ENCODE measurements at places on chromosomes 13 and 19.

DNA sequence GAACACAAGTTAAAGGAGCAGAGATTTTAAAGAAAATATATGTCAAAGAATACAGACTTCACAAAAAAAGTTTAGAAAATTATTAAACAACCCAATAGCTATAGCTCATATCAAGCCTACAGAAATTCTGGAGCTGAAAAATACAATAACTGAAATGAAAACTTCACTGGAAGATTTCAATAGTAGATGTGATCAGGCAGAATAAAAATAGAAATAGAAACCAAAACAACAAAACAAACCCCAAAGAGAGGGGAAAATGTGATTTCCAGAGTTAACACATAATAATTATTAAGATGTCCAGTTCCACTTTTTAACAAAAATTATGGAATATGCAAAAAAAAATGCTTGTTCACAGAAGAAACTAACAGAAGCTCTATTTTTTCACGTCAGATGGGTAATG is 23.6 kb downstream of the LRRC63 start:
- no peak for DNase-seq

DNA sequence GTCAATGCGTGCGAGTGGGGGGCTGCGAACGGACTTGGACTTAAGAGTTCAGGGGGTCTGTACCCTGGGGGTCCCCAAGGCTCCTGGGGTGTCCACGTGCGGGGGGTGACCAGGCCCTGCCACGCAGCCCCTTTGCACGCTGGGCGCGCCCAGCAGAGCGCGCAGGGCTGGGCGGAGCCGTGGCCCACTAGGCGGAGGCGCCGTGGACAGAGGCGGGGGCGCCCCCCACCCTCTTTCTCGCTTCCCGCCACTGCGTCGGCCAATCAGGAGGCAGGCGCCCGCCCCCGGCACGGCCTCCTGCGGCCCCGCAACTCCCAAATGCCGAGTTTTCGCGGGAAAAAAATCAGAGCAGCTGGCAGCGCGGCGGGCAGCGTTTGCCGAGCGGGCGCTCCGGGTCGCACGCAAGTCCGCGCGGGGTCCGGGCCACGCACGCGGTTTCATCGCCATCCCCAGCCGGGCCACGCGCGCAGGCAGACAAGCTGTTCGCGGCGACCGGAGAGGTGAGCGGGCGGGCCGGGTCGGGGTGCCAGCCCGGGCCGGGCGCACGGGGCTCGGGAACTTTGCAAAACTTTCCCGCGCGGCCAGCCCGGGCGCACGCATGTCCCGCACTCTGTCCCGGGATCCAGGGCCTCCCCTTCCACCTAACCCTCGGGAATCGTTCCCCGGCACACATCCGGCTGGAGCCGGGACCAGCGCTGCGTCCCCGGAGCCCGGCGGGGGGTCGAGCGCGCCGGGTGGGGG is at the start of gene UHRF1:
Gene UHRF1 (plus strand): TSS at position 346 of the 741 bp plus-strand sequence. CDS start 1,385 bp downstream, outside the sequence.
- peak; percentile 72 for DNase-seq

DNA sequence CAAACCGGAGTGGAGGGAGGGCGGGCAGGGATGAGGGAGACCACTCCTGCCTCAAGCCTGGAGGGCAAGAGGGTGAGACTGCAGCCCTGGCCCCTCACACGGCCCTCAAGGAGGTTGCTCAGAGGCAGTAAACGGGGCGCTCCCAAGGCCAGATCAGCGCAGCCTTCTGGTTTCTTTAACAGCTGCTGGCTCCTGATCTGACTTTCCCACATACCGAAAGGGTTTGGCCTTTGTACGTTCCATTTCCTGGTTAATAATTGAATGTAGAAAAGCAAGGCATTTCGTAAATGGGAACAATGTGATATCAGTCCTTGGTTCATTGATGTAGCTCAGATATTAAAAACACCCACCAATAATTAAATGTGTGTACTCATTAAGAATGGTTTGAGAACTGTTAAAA is 71.5 kb downstream of the GGACT start:
- DNase-seq = no peak

DNA sequence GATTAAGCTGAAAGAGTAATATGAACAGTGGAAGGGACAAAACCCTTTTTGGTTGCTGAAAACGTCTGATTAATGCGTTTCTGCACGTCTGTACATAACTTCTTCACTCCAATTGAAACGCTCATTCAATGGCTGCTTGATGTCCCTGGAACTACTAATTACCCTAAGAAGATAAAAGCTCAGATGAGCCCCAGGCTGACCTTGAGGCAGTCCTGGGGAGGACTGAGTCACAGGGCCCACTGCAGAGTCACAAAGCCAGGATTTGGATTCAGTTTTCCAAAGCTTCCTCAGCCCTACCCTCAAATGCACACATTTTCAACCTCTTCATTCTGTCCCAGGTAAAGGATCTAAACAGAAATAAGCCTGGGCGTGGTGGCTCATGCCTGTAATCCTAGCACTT is 75.0 kb upstream of the FLT1 start:
- no peak for DNase-seq

DNA sequence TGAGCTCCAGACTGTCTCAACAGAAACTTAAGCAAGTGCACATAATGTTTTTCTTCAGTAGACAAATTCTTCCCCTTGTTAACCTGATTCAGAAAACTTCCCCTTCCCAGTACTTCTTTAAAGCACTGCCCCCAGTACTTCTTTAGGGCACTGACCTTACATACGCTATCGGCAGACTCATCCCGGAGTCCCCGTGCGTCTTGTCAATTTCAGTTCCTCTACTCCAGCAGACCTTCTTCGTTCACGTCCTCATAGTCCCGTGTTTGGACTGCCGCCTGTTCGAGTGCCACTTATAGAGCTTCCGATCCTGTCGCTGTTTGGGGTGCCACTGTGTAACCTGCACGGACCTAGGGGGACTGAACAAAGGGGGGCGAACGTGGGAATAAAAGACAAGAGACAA is 29.0 kb downstream of the ZNF627 start:
- no peak for DNase-seq

- no peak for DNase-seq
Measured at GRCh38 chr13:109145631-109146030, 516.2 kb downstream of the MYO16 start.

DNA sequence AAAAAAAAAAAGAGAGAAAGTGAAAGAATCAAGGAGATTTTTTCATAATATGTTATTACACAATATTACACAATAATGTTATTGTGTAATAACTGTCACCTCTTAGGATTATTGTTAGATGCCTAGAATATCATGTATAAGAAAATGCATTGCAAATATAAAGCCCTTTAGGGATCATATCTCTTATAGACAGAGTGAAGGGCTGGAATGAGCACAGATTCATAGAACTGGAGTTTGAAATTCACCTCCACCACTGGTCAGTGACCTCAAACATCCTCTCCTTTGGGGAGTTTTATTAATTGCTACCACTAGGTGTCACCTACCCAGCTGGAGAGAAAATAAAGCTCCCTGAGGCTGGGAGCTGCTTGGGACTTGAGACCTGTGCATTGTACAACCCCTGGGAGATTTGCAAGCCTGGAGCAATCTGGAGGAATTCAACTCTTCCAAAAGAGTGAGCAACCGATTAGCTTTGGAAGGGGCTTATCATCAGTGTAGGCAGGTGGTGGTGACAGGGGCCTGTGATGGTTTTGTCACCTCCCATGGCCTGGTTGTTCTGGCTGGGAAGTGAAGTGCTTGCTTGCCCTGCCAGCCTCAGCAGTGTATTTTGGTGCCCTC is 30.3 kb upstream of the FRY start:
- DNase-seq = no peak

DNA sequence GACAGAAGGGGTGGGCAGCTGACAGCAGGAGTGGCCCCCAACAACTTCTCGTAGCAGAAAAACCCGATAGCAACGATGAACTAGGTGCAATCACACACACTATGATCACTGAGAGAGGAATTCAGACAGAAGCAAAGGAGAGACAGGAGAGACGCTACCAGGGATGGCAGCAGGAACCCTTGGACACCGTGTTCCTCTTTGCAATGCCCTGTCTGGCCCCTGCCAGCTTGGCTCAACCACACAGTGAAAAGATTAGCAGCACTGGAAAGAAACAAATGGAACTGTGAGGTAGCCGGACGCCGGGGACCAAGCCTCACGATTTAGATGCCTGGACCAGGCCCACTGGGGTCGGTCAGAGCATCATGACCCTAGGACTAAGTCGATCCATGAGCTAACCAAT is 23.6 kb downstream of the DCAF15 start:
- DNase-seq = no peak

DNA sequence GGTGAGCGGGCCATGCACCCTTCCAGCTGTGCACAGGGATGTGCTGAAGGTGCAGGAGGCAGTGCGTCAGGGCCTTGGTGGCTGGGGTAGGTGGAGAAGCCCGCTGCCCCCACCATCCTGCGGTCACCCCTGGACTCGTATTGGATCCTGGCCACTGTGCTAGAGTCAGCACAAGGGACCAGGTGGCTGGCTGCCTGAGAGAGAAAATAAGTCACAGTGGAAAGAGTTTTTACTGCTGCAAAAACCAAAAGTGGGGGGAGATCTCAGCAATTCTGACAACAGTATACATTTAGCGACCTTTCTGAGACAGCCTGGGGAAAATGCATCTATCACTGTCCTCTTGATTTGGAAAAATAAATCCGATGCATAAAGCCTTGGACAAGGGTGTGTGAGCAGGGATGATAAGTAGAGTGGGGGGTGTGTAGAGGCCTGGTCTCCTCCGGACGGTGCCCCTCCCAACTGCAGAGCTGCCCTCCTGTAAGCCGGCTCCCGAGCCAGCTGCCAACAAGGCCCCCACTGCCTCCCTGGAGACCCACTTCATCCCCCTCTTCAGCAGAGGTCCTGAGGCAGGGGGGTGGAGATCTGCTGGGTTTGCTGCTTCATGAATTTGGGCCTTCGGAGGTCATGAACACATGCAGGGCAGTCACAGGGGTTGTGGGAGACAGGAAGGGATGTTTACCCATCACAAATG is 84.2 kb downstream of the SLC7A1 start:
- DNase-seq = no peak

- DNase-seq = no peak
Measured at GRCh38 chr13:75145927-75146326, 336.0 kb downstream of the TBC1D4 start.

DNA sequence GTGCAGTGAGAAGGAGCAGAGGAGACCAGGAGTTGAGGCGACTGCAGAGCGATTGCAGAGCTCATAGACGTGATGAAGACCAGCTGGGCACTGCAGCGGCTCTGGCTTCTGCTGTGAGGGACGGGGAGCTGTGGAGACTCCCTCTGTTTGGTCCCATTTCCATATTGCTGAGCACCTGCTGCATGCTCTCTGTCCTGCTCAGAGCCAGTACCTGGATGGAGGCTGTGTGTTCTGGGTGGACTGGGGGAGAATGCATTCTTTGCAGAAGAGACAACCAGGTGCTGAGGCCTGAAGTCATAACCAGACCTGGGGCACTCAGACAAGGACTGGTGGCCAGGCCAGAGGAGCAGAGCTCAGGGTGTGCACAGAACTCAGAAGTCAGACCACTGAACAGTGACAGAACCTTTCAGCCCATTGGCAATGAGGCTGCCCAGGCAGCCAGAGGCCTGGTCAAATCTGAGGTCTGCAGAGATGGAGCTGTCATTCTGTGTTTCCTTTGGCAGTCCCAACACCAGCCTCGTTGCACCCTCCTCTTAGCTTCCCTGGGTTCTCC is 1.3 kb upstream of the A1BG start:
- no peak for DNase-seq

DNA sequence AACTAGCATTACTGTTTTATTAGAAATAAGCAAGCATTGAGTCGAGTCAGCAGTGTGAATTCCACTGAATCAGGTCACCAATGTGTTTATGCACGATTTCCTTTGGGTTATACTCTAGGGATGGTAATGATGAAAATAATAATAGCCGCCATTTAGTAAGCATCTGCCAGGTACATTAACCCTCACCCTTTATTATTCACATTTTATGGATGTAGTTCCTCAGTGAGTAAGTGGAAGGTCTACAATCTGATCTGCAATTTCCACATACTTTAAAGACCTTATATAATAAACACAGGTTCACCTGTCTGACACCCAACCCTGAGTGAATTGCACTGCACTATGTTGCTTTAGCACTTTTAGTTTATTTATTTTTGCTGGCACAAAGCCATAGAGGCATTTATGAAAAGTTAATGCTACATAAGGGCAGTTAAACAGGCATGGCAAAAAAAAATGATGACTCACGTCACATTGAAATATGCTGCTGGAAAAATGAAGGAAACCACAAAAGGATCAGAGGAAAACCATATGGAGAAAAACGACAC is 122.4 kb downstream of the TRPC4 start:
- DNase-seq = no peak

DNA sequence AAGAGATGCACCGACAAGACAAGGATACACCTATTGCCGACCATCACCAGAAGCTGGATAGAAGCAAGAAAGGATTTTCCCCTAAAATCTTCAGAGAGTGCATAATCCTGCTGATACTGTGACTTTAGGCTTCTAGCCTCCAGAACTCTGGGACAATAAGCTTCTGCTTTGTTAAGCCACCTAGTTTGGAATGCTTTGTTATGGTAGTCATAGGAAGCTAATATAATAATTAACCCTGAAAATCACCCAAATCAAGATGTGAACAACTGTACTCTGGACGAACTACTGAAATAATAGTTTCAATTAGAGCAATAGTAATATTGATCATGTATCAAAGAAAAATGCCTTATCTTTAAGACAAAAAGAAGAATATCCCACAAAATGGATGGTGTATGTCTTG is 524.6 kb downstream of the EFNB2 start:
- DNase-seq = no peak

DNA sequence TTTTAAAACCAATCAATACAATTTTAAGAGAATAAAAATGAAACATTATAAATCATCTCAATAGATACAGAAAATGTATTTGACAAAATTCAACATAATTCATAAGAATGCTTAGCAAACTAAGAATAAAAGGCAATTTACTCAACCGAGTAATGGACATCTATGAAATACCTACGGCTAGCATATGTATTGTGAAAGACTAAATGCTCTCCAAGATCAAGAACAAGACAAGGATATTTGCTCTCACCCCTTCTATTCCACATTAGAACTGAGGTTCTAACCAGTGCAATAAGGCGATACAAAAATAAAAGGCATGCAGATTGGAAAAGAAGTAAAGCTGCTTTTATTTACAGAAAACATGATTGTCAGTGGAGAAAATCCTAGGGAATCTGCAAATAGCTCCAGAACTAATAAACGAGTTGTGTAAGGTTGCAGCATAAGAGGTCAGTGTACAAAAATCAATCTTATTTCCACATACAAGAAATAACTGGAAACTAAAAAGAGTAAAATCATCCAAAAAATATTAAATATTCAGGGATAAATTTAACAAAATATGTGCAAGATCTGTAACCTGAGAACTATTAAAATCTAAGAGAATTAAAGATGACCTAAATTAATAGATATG is 16.4 kb downstream of the KATNAL1 start:
- DNase-seq = no peak

GRCh38 chr13:99061411-99061810 is 83.5 kb upstream of the DOCK9 start:
- no peak for DNase-seq

- DNase-seq = no peak
Measured at GRCh38 chr13:112926003-112926402, 43.0 kb upstream of the MCF2L start.

GRCh38 chr13:113441661-113442060 is 11.6 kb downstream of the ADPRHL1 start:
- no peak for DNase-seq
